ENCODE measurements at places on chromosomes 5 and 9.

DNA sequence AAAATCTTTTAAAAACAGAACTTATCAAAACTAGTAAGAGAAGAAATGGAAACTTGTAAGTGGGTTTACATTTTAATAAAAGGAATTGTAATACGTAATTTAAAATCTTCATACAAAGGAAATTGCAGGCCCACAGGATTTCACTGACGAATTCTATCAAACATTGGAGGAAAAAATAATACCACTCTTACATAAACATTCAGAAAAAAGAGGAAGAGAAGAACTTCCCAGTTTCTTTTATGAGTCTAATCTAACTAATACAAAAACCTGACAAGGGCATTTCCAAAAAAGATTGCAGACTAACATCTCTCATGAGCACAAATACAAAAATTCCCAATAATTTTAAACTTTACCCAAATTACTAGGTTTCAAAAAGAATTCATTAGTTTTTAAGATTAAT lies 149.0 kb downstream of the RANBP17 start:
- DNase-seq: no peak
- no peaks in the 10 kb centered on the region for H3K36me3 ChIP-seq
- H3K27me3 ChIP-seq: no peaks in the 10 kb centered on the region
- no peaks in the 10 kb centered on the region for H3K4me1 ChIP-seq
- H3K4me3 ChIP-seq: no peak overlapping the region

DNA sequence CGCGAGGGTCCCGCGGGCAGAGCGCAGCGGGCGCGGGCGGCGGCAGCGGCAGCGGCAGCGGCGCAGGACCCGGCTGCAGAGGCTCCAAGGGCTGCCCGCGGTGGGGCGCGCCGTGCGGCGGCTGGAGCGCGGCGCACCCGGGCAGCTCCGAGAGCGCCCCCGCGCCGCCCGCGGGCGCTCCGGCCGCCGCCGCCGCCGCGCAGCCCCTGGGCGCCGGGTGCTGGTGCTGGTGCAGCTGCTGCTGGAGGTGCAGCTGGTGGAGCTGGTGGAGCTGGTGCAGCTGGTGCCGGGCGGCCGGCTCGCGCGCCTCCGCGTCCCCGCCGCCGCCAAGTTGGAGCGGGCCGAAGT lies 644 bp downstream of the IER5L start:
- H3K36me3 ChIP-seq: no peaks in the 10 kb centered on the region
- H3K4me1 ChIP-seq: peaks cover 5% of the 10 kb centered on the region
- no peak for DNase-seq
- no peak overlapping the region for H3K27ac ChIP-seq
- H3K4me3 ChIP-seq: peak overlapping the region; percentile 93
- no peaks in the 10 kb centered on the region for H3K27me3 ChIP-seq

DNA sequence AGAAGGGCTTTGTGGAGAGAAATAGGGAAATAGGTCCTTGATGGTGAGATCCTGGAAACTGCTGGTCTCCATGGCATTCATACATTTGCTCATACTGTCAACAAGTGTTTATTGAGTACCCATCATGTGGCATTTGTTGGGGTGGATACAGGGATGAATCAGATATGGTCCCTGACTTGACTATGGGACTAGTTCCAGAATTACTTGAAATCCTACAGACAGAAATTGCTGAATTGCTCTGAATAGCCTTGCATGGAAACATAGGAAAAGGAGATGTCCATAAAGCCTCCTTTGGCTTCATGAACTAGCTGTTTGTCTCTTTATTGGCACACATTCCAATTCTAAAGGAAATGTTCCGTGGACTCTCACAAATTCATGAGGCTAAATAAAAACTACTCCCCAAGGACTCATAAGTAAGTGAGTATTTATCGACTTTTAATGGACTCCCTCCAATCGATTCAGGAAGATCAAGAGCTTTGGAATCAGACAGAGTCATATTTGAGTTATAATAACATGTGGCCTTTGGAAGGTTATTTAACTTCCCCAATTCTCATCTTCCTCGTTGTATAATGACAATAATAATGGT lies 122.4 kb upstream of the C6 start:
- H3K4me1 ChIP-seq: no peaks in the 10 kb centered on the region
- no peak for DNase-seq
- no peak overlapping the region for H3K4me3 ChIP-seq
- no peaks in the 10 kb centered on the region for H3K36me3 ChIP-seq
- H3K27me3 ChIP-seq: no peaks in the 10 kb centered on the region

DNA sequence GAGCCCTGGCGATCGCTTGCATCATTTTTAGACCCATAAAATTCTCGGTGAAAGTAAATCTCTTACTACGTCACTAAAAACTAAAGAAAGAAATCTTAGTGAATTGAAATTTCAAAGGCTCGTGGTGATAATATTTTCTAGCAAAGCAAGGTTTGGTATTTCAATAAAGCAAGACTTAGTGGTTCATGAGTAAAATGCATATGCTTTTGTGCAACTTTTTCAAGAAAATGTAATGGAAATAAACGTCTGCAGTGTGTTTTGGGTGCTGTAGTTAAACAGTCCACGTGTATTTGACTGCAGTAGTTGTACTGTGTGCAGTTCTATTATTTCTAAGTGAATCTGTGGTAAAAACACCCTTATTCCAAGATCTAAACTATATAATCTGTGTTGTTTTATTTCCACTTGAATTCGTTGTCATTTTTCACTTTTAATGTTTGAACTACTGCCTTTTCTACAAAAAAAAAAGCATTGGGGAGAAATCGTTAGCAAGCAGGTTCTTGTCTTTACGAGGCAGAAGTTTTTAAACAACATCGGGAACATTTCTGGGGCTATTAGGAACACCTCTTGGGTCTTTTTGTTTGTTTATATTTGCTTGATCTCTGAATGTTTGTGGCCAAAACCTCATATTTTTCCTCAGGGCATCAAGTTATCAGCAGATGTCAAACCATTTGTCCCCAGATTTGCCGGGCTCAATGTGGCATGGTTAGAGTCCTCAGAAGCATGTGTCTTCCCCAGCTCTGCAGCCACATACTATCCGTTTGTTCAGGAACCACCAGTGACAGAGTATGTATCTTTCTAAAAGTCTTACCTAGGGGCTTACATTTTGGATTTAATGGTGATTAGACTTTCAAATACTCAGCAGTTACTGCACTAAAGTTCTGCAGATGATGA lies 960 bp downstream of the SECISBP2 start:
- no peaks in the 10 kb centered on the region for H3K27me3 ChIP-seq
- H3K4me1 ChIP-seq: peaks cover 24% of the 10 kb centered on the region
- peak overlapping the region; percentile 85 for H3K4me3 ChIP-seq
- peaks cover 54% of the 10 kb centered on the region for H3K36me3 ChIP-seq
- DNase-seq: no peak

DNA sequence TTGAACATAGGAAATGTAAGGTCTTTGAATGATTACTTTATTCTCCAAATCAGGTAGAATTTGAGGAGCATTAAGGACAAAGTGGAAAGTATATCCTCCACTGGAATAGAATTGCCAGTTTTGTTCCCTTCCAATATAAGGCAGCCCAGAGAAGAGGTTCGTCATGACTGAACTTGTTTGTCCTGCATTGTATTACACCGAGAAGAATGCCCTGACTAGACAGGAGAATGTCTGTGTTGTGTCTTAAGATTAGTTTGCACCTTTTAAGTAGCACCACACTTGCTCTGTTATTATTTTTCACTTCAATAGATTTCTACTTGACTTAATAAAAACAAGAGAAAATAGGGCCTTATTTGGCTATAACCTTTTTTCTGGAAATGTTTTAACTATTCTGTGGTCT lies 586.2 kb upstream of the PTGER4 start:
- H3K27ac ChIP-seq: no peak overlapping the region
- peaks cover 16% of the 10 kb centered on the region for H3K36me3 ChIP-seq
- H3K4me1 ChIP-seq: no peaks in the 10 kb centered on the region
- no peak overlapping the region for H3K4me3 ChIP-seq

DNA sequence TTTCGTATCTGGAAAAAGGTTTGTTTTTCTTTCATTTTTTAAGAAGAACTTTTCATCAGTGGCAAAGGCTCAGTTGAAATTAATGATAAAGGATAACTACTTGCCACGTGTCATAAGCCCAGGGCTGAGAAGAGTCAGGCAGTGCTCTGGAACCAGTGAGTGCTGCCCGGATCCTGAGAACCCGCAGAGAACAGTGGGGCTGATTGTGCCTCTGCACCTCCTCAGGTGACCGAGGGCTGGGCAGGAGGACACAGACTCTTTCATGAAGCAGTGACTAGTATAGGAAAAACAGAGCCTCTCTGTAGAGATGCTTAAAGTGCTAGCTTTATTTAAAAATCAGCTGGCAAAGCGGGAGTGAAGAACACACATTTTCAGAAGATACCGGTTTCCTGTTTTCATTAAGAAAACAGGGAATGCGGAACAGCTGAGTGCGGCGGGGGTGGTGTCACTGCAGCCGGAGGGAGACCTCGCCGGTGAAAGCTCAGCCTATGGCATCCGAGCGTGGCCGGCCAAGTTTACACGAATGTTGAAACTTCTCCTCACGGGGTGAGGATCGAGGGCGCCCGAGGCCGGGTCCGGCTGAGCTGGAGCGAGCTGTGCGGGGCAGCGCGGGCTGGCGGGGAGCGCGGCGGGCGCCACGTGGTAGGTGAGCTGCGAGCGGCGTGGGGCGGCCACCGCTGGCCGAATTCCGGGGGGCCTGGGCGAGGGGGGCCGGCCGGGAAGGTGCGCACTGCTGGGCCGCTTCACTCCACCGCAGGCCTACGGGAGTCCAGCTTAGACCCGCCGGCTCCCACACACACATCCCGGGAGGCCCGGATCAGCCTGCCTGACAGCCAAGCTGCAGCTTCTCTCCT lies 134.7 kb upstream of the DMRT1 start:
- H3K4me3 ChIP-seq: peak overlapping the region; percentile 83
- peaks cover 4% of the 10 kb centered on the region for H3K36me3 ChIP-seq
- peaks cover 9% of the 10 kb centered on the region for H3K27me3 ChIP-seq
- DNase-seq: no peak
- H3K27ac ChIP-seq: no peak overlapping the region
- H3K4me1 ChIP-seq: peaks cover 14% of the 10 kb centered on the region

- no peaks in the 10 kb centered on the region for H3K36me3 ChIP-seq
- H3K27ac ChIP-seq: no peak overlapping the region
- peaks cover 5% of the 10 kb centered on the region for H3K4me1 ChIP-seq
- no peak overlapping the region for H3K4me3 ChIP-seq
- no peaks in the 10 kb centered on the region for H3K27me3 ChIP-seq
These were observed 48.1 kb downstream of the G3BP1 start for GRCh38 chr5:151819830-151820229.

DNA sequence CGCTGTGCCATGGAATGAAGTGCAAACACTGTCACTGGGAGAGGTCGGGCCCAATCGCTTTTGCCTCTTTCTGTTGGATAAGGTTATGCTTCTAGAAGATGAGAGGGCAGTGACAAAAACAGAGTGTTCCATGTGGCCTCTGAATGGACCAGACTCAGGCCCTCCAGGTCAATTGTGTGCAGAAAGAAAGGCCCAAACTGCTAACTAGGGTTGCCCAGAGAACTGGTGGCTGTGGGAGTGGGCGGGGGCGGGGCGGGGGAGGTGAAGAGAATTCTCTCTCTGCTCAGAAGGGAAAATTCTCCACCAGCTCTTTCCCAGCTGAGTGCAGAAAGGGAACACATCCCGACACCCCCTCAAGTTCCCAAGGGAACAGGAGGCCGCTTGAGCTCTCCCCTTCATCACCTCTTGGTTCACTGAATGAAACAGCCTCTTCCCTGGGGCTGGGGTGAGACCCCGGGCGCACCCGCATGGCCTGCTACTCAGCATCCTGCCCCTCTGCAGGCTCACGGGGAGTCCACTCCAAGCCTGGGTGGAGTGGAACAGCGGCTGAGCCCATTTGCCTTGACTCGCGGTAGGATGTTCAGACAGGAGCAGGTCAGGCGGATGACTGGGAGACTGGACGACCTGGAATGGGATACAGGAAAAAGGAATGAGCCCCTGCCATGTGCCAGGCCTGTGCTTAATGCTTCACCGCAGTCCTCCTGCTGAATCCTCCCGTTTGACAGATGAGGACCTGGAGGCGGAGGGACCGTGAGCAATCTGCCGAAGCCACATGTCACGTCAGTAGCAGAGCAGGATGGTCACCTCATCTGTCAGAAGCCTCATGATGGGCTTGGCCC lies 93.8 kb upstream of the FANCC start:
- DNase-seq: no peak
- H3K27ac ChIP-seq: no peak overlapping the region
- H3K4me1 ChIP-seq: no peaks in the 10 kb centered on the region
- no peaks in the 10 kb centered on the region for H3K36me3 ChIP-seq

DNA sequence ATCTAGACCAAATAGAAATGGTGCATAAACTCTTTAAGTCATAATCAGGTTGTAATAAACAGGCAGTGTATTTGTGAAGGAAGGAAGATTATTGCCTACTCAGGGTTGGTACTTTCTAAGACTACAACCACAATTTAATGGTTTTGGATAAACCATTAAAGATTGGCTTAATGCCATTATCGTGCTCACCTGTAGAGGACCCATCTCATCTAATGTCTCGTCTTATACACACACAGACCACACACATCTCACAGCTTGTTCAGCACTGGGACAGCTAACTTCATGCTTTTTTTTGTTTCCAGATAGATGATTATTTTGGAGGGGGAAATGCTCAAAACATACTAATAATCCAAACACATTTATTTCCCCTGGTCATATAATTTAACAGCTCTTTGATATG lies 175.7 kb upstream of the SLC12A2 start:
- H3K27me3 ChIP-seq: no peaks in the 10 kb centered on the region
- no peaks in the 10 kb centered on the region for H3K4me1 ChIP-seq
- no peak overlapping the region for H3K4me3 ChIP-seq
- no peak for DNase-seq
- H3K36me3 ChIP-seq: peaks cover 2% of the 10 kb centered on the region
- H3K27ac ChIP-seq: no peak overlapping the region

DNA sequence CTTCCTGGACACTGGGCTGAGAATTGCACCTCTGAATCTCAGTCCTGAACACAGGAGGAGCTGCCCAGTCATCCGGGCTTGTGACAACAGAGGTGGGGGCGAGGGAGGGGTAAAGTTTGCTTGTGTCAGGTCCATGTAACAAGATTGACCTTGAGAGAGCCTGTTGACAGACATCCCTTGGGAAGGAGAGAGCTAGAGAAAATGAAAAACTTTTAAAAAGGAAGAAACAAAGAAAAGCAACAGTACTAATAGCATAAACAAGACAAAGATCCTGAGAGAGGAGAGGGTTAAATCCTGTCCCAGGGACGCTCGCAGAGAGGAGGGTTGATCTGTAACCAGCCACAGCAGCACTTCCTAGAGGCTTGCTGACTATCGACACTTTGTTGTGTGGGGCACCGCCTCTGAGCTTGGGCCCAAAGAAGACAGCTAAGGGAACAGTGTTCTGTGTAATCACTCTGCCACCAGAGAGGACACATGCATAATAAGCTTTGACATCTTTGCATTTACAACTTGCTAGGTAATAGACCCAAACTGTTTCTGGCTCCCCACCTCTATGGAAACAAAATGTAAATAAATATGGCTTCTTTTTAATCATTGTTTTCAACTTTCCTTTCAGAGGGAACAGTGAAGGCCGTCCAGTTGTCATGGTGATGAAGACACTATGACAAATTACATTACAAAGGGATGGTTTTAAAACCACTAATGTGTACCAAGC lies 363.7 kb downstream of the CSNK1G3 start:
- no peaks in the 10 kb centered on the region for H3K36me3 ChIP-seq
- no peaks in the 10 kb centered on the region for H3K27me3 ChIP-seq
- H3K4me3 ChIP-seq: no peak overlapping the region
- no peak for DNase-seq
- no peaks in the 10 kb centered on the region for H3K4me1 ChIP-seq

DNA sequence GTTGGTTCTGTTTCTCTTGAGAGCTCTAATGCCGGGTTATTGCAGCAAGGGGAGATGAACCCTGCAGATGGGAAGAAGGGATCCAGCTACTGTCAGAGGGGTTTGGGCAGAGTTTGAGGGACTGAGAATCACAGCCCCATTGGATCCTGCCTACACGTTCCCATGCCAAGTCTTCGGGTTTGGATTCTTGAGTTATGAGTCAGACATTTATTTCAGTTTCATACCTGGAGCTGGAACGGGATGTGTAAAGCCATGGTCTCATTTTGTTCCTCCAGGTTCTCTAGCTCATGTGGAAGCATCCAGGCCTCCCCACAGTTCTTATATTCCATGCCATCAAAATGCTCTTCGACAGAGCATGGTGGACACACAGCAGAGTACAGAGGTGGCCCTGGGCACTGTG lies 275.4 kb upstream of the IRX4 start:
- H3K36me3 ChIP-seq: no peaks in the 10 kb centered on the region
- H3K4me1 ChIP-seq: no peaks in the 10 kb centered on the region

All from naive thymus-derived CD8-positive, alpha-beta T cell (primary cell).